ENCODE measurements at places on chromosomes 16 and 17.

DNA sequence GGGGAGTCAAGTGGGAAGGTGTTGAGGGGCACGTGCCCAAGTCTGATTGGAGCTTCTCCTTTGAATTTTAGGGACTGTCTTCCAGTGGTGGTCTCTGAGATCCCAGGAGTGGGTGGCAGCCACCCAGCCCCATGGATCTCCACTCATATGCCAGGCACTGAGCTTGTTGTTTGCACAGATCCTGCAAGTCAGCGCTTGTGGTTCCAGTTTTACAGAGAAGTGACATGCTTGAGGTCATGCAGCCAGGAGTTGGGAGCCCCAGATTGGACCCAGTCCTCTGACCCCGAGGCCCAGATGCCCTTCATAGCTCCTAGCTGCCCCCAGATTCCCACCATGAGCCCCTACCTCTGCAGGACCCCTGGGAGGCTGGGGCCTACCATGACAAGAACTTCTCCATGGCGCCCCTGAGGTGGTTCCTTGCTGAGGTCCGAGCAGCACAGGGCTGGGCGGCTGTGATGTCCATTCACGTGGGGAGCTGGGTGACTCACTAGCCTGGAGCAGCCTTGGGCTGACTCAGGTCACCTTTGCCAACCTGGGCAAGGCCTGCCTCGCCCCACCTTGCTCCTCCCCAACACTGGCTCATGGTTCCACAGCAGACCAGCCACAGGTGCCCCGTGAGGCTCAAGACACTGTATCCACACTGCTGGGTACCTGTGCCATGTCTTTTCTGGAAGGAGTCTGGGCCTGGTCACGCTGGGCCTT lies 47.4 kb downstream of the RAI1 start:
- DNase-seq, result no peak

DNA sequence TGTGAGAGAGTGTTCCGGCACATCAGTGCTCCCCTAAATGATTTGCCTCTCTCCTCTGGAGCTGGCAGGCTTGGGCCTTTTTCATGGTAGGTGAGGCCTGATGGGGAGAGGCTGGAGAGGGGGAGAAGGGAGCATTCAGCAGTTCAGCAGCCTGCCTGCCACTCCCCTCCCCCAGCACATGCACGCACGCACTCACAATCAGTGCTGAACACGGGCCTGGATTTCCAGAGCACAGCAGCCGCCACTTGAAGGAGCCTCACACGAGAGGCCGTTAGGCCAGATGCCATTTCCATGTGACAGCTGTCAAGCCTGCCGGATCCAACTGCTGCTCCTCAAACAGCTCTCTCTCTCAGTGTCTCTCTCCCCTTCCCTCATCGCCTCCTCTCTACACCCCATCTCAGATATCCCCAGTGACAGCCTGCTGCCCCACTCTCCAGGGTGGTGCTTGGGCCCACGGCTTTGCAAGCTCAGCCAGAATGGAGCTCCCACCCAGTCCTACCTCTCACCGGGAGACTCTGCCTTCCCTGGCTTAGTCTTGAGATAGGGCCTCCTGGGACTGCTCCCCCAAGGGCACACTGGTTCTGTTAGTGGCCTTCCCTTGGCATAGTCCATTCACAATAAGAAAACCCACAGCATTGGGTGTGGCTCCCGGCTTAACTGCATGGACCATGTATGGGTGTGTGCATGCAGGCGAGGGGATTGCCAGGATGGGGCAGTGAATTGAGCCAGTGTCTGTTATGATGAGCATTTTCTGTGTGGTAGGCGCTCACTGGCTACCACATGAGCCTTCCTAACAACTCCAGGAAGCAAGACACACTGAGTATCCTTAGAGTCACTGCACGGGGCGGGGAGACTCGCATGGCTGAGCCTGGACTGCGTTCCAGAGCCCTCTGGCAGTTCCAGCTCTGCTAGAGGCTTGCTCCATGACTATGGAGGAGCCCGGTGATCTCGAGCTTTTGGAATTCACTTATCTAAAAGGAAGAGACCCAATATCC lies 226.2 kb downstream of the CCDC182 start:
- DNase-seq, result no peak

GRCh38 chr17:12620200-12620720 lies 45.4 kb upstream of the MYOCD start:
- no peak for DNase-seq

- no peak for DNase-seq
Observed at GRCh38 chr16:912684-913613, 57.8 kb downstream of the LMF1 start.

GRCh38 chr17:80941743-80942422 lies 49.8 kb upstream of the CHMP6 start:
- no peak for DNase-seq

DNA sequence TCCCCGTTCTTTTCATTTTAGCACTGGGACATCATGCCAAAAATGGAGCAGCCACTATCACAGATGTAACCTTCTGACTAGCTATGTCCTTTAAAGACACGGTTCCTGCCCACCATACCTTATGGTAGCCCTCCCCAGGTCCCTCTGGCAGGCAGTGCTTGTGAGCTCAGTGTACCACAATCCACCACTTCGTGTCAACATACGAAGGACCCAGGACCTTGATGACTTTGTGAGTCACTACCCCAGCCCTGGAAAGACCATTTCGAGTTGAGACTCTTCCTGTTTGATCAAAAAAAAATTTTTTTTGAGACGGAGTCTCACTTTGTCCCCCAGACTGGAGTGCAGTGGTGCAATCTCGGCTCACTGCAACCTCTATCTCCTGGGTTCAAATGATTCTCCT lies 21.0 kb upstream of the FLCN start:
- no peak for DNase-seq

DNA sequence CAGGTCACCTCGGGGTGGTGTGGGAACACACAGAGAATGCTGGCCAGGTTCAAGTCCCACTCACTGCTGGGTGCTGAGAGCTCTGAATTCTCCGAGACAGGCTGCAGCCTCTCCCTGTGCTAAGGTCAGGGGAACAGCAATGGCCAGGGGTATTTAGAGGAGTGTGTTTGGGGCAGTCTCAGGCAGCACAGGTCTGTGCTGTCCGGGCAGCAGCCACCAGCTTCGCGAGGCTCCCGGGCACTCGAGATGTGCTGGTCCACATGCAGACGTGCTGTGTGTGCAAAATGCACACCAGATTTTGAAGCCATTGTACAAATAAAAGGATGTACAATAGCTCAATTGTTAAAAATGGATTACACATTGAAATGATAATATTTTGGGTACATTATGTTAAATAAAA lies 7.1 kb downstream of the NHERF1 start:
- no peak for DNase-seq

DNA sequence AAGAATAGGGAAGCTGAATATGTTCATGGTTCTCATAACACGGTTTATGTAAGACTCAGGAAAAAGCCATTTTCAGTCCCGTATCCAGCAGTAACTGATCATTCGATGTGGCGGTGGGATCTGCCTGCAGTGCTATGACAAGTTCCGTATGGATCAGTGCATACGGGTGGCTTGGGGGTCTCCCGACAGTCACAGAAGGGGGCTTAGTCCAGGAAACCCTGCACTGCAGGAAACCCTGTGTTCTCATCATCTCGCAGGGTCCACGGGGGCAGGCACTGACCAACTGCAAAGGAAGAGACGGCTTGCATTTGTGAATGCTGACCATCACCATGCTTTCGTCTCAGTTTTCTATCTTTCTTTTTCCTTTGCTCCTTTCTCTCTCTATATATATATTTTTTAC lies 7.7 kb downstream of the MTHFSD start:
- DNase-seq, result no peak

- no peak for DNase-seq
Observed at GRCh38 chr16:86553356-86553755, 1.7 kb downstream of the MTHFSD start.

- DNase-seq, result no peak
Observed at GRCh38 chr17:72004011-72004427, 116.8 kb upstream of the SOX9 start.

DNA sequence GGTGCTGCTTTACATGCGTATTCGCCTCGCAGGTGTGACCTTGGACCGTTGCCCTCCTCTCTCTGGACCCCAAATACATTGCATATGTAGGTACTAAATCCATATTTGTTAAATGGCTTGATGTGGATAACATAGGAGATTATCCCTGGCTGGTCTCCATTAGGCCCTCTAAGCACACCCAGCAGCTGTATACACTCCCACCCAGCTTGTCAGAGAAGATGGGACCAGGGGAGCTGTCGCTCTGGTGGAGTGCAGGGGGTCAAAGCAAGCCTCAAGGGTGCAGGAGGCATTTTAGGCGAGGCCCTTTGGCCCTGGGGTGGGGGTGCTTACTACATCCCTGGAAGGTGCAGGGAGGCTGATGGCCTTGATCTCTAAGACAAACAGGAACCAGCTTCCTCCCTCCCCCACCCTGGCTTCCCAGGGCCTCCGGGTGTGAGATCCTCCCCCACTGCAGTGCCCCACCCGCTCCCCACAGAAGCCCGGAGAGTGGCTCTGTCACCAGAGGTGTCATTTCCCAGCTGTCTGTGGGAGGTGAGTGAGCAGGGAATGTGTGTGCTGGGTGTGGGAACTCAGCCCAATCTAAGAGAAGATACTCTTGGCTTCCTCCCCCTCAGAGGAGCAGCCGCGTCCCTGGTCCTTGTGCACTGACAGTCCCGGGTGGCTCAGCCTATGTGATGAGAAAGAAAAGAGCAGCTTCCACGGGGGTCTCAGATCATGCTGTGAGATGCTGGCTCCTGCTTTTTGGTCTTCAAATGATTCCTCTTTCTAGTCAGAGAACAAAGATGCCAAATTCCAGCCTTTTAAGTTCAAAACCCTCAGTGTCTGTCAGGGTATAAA lies 1.4 kb upstream of the VAMP2 start:
- peak; percentile 80 for DNase-seq

- no peak for DNase-seq
Observed at GRCh38 chr16:27323781-27324561, 10.2 kb downstream of the IL4R start.

- DNase-seq, result no peak
Observed at GRCh38 chr17:77798481-77798880, 160.0 kb upstream of the TNRC6C start.

DNA sequence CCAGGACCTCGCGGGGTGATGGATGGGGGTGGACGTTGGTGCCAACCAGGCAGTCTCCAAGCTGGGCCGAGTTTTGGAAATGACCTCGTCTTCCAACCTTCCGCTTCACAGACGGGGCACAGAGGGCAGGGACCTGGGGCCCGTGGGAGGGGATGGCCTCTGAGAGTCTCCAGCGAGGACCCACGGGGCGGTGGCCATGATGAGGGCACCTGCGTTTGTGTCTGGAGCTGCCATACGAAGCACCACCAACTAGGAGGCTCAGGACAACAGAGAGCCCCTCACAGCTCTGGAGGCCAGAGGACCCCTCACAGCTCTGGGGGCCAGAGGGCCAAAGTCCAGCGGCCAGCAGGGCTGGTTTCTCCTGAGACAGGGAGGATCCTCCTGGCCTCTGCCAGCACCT lies 26.5 kb downstream of the SOX8 start:
- no peak for DNase-seq

DNA sequence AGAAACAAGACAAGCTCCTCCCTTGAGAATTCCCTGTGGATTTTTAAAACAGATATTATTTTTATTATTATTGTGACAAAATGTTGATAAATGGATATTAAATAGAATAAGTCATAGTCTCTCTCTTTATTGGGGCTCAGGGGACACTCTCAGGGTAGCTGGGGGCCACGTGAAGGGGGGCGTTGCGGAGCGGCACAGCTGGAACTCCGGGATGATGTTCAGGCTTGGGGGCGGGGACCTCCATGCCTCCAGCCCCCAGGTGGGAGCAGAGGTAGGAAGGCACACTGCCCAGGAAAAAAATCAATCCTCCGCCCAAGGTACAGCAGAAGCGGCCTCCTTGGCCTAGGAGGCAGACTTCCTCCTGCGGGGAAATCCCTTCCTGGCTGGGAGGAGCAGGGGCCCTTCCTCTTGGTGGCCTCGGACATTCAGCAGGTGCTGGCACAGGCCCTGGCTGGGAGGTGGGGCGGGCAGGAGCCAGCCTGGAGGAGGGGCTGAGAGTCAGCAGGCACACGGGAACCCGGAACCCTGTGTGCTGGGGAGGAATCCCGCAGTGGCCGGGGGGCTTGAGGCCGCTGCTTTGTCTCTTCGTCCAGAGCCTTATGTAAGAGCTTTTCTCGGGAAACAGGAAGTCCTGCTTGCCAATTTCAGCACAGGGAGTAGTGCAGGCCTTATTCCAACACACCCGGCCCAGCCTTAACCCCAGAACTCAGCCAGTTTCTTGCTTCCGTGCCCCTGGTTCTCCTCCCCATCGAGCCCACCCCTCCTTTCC lies 591 bp upstream of the TNFSF13 start:
- no peak for DNase-seq

DNA sequence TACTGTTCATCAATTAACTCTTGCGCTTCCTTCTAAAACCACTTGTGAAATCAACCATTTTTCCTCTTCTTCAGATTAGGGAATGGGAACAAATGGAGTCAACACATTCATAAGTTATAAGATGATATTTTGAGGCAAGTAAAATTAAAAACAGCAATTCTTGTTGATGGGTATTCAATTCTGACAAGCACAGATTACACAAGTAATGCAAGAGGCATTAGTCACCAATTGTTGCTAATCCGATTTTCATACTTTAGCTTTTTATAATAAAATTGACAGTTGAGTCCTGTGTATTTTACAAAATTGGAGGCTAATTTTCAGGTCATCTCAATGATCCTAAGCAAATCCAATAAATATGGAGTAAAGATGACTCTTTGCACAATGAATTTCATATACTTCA lies 918.4 kb upstream of the SOX9 start:
- DNase-seq, result no peak

DNA sequence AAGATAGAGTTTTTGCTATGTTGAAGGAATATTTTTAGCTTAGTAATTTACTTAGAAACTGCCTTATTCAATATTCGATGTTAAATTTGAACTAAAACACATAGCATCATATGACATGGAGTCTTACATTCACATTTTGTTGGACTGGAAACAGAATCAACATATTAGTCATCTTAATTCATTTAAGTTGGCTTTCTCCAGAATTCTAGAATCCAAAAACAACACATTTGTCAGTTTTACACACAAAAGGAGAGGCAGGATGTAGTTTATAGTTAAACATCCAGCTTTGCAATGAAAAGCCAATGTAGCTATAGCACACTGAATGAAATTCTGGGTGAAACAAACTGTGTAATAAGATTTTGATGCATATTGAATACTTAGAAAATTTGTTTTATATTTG lies 43.3 kb downstream of the WWOX start:
- DNase-seq, result no peak

GRCh38 chr17:68437979-68438822 lies 19.1 kb downstream of the WIPI1 start:
- peak; percentile 36 for DNase-seq

DNA sequence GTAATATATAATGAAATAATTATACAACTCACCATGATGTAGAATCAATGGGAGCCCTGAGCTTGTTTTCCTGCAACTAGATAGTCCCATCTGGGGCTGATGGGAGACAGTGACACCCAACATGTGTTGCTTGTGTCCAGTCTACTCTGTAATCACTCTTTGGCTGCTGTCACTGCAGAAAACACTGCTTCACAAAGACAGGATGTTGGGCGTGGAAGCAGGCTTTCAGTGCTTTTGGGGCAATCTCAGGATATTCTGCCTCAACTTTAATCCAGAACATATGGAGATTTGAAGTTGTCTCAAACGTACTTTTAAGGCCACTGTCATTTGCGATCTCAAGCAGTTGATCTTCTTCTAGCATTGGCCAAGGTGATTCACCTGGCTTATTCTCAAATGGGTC lies 94.9 kb downstream of the CYTH1 start:
- DNase-seq, result no peak
